Fibroblast of lung (primary cell): ENCODE measurements at places on chromosomes 5 and 9. TPM values are rescaled to one million over a fixed set of nuclear protein-coding genes. Genes with fewer than 3 reads are reported as not detected.

The DOCK8 gene
- under 0.01 TPM in 2 replicates for total RNA-seq

The C9 gene
- total RNA-seq = under 0.01 and 0.33 TPM in 2 replicates

- DNase-seq = no peak
These were observed 46.2 kb downstream of the IL31RA start for GRCh38 chr5:55897206-55897894.

DNA sequence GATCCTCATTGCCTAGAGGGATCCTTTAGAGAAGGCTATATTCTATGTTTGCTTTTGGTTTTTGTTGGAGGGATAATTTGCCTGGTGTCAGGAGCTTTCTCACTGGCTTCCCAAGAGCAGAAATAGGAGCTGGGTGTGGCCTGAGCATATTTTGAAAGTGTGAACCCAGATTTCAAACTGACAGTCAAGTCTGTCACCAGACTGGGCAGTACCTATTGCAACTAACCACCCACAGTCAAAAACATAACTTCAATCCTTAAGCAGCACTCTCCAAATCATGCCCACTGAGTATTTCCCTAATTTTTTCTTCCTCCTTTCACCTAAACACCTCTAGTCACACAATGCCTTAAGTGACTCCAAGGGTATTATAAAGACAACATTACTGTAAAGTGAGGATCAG lies 278.4 kb downstream of the EBF1 start:
- no peak for DNase-seq

- no peak for DNase-seq
These were observed 549 bp downstream of the CCL21 start for GRCh38 chr9:34709196-34709978.

GRCh38 chr5:54347221-54347865 lies 37.0 kb upstream of the ARL15 start:
- no peak for DNase-seq

- no peak for DNase-seq
These were observed 233.8 kb downstream of the GADD45G start for GRCh38 chr9:89838621-89839020.
